ENCODE measurements at places on chromosomes 1 and 21.

DNA sequence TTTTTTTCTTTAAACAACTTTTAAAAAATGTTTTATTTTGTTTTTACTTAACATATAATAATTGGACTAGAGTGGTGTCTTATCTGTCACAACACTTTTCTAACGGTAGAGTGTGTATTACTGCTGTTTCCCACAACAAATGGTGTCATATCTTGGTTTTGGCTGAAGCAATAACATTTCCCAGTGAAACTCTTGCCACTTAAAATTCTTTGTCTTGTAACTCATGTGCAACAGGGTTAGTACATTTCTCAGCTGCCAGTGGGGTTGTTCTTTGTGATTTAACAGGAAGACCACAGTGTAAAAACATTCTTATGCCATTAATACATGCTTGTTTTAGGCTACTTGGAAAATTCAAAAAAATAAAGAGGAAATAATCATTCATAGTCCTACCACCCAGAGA, 43.5 kb downstream of the ALPL start:
- DNase-seq: no peak

DNA sequence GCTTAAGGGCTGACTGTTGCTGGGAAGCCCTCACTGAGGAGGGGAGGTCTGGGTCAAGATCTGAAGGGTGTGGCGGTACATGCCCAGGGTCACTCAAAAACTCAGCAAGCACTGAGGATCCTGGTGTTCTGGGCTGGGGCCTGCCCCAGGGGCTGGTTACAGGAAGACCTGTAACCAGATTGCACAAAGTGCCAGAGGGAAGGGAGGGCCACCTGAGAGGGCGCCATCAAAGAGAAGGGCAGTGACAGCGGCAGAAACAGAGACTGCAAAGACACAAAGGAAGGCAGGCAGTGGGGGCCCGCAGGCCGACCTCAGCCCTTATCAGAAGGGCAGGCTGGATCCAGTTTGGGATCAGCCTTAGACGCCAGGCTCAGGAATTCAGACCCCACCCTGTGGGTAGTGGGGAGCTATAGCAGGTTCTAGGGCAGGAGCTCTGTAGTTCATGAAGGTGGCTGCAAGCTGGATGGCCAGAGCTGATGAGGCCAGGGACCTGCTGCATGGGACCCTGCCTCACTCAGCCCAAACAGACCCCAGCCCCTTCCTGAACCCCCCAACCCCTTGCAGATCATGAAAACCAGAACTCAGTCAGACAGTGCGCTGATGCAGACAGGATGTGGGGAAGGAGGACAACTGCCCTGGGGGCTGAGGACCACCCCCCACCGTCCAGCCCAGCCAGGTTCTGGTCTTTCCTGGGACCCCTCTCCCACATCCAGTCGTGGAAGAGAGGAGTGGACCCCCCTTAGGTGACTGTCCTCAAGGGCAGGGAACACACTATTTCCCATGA, 3.9 kb downstream of the SH2D5 start:
- no peak for DNase-seq

- no peak for DNase-seq
These were observed 13.0 kb downstream of the BRINP3 start for GRCh38 chr1:190464690-190465089.

GRCh38 chr1:54800899-54801759, at the start of gene TTC22:
Gene TTC22 (minus strand): TSS chr1:54801323. CDS start chr1:54801163, 160 bp downstream.
- DNase-seq: peak; percentile 49

DNA sequence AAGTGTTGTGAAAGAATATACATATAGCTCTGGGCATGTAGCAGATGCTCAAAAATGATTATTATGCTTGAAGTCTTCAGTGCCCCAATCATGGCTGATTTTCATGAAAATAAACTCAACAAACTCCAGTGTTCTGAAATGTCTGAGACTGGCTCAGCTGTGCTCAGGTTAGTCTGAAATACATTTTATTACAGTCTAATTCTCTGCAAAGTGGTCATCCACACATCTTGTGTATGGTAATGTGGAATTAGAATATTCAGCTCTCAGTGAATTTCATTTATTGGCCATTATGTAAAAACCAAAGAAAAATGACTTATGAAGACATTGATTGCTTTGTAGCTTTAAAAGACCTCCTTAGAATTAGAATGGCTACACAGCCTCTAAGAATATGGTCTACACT, 109.9 kb downstream of the DISC1 start:
- no peak for DNase-seq

DNA sequence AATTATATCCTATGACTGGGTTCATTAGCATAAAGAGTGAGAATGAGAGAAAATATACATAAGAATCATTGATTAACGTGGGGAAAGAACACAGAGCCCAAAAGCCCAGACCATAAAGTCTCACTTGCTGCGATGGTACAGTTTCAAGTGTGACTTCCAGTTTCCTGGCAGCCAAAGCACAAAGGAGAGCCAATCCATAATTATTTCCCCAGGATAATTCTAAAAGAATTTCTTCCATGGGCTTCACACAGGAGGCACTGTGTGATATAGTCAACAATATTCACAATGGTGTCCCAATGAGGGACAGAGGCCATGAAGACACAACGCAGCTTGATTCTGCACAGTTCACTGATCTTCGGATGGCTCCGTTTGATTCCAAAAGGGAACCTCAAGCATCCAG, 321.6 kb downstream of the PLPP3 start:
- no peak for DNase-seq

DNA sequence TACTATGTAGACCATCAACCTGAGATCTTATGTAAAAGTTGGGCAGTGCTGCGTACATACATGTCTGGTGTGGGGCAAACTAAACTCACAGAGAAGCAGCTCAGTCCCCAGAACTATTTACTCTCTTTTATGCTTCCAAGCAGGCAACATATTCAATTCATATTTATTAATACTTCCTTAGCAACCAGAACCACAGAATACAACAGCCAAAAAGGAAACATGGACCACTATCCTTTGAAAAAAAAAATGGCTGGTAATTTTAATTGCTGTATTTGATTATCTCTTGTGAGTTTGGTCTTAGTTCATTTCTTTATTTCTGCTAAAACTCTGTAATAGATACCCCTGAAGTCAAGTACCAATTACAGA, 1.5 kb upstream of the PPP1R15B start:
- no peak for DNase-seq

DNA sequence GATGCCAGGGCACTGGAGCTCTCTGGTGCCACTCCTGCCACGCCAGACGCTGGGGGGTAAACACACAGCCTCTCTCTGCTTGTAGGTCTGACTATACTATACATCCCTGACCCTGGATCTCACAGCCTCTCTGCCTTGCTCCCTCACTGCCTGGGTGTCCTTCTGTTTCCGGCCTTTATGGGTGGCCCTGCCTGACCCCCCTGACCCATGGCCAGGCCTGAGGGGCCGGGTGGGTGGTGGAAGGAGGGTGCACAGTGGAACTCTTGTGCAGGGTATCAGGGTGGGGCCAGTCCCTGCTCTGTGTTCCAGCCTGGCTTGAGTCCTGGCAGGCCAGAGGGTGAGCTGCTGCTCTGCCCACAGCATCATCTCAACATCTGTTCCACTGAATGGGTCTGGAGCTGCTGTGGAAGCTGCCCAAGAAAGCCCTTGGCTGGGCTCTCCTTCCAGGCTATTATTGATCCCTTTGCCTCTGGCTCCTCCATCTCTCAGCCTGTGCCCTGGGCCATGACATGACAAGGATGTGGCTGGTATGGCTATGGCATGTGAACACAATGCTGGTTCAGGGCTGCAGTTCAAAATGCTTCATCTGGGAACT, 17.2 kb upstream of the SYNC start:
- DNase-seq: no peak

DNA sequence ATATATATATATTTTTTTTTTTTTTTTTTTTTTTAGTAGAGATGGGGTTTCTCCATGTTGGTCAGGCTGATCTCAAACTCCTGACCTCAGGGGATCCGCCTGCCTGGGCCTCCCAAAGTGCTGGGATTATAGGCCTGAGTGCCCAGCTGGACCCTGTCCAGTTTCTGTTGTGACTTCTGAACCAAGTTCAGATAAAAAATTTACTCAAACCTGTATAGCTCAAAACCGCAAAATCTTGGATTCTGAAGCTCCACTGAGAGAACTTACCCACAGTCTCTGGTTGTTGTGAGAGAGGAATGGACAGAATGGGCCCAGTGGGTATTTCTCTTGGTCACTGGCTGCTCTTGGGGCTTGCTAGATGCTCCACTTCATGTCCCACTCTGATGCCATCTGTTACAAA, 76.4 kb downstream of the HS2ST1 start:
- no peak for DNase-seq

Data from activated T-helper 1 cell treated with anti-CD3 and anti-CD28 coated beads, Interleukin-2, amount 50 U/mL, for 16 hours (primary cell).